Stimulated activated CD4-positive, alpha-beta T cell treated with anti-CD3 and anti-CD28 coated beads, Interleukin-4, amount 100 ng/mL, for 4 hours (primary cell): ENCODE measurements at places on chromosomes 4 and X.

- DNase-seq = no peak
These were observed 249.3 kb downstream of the CHIC1 start for GRCh38 chrX:73812256-73812655.

DNA sequence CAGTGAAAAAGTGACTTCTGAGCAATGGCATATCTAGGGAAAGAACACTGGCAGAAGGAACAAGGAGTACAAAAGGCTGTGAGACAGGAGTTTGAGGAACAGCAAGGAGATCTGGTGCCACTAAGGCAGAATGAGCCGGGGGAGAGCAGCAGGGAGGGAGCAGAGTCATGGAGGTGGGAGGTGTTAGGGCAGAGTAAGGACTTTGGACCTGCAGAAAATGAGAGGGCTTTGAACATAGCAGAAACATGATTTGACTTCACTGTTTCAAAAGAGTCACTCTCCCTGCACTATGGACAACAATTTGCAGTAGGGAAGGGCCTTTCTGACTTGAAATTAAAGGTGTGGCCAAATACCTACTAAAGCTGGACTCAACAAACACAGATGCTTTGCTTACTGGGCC lies 356.2 kb downstream of the ADGRL3 start:
- DNase-seq = no peak

- no peak for DNase-seq
These were observed 137.9 kb downstream of the GRIA2 start for GRCh38 chr4:157358439-157358838.

GRCh38 chrX:10512258-10512657 lies 108.1 kb downstream of the MID1 start:
- DNase-seq = no peak

GRCh38 chr4:153962311-153963039 lies 173.6 kb upstream of the SFRP2 start:
- DNase-seq = peak; percentile 8

DNA sequence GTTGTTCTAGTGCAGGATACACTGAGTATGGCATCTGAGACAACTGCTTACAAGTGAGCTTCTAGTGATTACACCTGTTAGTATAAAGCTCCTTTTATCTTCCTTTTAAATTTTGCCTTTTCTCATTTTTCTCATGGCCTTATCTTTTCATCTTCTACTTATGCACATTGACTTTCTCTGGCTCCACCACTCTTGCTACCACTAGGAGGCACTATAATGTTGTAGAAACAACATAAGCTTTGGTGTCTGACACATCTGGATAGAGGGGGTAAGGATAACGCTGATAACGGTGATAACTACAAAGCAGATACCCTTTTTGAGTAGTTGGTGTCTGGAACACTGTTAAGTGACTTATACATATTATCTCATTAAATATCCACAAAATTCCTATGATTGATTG lies 187.4 kb upstream of the TEX13C start:
- DNase-seq = no peak

GRCh38 chr4:663438-664428 lies 10.3 kb downstream of the ATP5ME start:
- peak; percentile 75 for DNase-seq

DNA sequence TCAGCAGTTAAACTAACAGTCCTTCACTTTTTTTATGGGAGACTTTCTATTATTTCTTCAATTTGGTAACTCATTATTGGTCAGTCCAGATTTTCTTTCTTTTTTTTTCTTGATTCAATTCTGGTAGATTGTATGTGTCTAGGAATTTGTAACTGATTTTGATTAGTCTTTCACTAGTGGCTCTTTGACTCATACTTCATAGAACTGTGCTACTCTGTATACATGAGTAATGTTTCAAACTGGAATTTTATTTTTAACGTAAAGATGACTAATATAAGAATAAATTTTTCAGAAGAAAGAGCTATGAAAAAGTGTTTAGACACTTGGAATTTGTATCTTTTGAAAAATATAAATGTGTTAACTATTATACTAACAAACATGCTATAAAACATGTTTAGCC lies 813.0 kb downstream of the TRAM1L1 start:
- no peak for DNase-seq

- DNase-seq = no peak
These were observed 720.9 kb downstream of the RAPGEF2 start for GRCh38 chr4:159823743-159824142.

DNA sequence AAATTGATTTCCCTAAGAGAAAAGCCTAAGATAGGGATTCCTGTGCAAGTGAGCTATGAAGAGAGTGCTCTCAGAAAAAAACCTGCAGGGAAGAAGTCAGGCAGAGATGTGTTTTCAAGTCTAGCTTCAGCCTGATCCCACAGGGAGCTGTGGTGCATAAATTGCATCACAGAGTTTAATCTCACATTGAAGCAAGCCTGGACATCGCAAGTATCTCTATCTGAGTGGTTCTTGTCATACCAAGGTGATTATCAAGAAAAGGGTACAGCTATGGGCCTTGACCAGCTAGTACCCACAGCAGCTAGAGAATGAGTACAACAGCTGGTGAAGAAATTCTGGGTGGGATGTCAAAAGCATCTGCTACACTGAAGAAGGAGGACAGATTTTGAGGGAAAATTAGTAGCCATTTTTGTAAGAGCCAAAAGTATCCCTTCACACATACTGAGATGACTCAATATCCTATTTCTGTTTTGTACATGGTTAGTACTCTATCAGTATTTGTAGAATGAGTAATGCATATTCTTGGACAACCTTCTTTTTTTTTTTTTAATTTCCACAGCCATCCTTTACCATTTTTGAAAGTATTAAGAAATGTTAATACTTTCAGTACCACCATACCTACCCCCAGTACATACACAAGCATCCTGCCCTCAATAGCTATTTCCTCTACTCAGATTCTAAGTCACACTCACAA lies 708.9 kb downstream of the IL1RAPL1 start:
- DNase-seq = no peak

DNA sequence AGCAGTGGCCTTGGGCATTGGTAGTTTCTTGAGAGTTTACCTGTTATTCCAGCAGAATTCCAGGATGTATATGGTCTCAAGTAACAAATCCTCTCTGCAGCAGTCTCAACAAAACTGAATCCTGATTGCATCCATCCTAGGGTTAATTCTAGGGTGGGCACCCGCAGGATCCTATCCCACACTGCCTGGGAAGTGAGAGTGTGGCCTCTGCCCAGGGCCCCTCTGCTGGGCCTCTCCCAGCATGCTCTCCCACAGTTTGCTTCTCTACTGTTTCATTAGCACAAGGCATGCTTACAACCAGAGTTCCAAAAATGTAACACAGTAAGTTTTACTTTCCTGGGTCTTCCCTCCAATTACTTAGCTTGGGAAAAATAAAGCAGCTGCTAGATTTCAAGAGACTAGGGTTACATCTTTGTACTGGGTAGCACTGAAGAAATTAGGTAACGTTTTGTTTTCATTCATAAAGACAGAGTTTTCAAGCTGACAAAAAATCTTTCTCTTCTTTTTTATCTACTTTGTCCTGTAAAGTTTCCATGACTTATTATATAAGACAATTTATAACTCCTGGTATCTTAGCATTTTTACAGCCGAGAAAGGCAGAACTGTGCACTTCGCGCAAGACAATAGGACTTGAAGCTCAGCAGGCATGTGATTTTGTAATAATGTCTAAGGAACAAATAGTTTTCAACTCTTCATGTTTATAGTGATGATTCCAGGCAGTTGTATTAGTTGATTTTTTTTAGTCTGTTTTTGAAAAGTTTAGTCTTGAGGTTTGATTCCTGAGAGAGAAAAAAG lies 131.2 kb upstream of the PCDH18 start:
- DNase-seq = no peak

- no peak for DNase-seq
These were observed 20.3 kb upstream of the CTBP1 start for GRCh38 chr4:1269209-1269608.

GRCh38 chrX:106599411-106599810 lies 12.4 kb upstream of the RADX start:
- DNase-seq = no peak

GRCh38 chr4:100588076-100588475 lies 70.3 kb upstream of the EMCN start:
- DNase-seq = no peak

GRCh38 chrX:55908661-55909212 lies 191.2 kb downstream of the RRAGB start:
- no peak for DNase-seq

- DNase-seq = no peak
These were observed 87.0 kb upstream of the SCOC start for GRCh38 chr4:140286456-140286855.

GRCh38 chr4:76950956-76951671 lies 1.6 kb downstream of the SEPTIN11 start:
- no peak for DNase-seq

- DNase-seq = no peak
These were observed 165.1 kb upstream of the RAI2 start for GRCh38 chrX:18026166-18026565.

GRCh38 chr4:150250998-150251651 lies 172.9 kb downstream of the DCLK2 start:
- no peak for DNase-seq

DNA sequence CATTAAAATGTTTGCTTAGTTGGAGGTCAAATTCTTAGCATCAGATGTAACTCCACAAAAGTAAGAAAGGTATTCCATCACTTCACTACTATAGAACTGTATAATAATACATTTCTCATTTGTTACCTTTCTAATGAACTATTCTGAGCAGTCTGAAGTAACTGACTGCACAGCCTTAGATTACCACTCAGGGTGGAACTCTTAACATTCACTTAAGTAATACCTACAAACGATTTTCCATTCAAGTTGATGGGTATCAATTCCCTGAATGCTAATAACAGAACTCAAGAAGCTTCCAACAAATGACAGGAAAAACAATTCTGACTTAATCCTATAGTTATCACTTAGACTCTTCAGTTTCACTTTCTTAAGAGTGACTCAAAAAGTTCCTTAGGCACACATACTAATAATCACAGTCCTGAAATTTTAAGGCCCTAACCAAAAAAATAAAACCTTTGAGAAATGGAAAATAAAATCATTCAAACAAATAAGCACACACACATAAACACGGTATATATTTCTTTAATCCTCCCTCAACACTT lies 20.9 kb downstream of the HNRNPD start:
- no peak for DNase-seq

- DNase-seq = no peak
These were observed 17.6 kb upstream of the CXCL5 start for GRCh38 chr4:74016068-74016467.

- DNase-seq = no peak
These were observed 169.8 kb downstream of the BTC start for GRCh38 chr4:74624351-74625151.

DNA sequence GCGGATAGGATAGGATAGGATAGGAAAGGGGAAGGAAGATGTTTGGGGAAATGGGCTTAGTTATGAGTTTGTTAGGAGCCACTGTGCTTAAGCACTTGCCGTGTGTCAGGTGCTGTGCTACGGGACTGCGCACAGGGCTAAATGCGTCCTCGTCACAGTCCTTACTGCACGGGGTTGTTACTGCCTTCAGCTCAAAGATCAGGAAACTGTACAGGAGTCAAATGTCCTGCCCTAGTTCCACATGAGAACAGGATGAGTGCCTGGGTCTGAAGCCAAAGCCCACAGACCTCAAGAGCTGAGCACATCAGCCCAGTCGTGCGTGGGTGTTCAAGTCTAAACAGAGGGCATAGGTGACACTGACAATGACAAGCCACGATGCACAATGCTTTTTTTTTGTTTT lies 15.0 kb downstream of the ACSL1 start:
- DNase-seq = no peak

GRCh38 chrX:5829060-5829459 lies 399.6 kb downstream of the NLGN4X start:
- DNase-seq = no peak

- no peak for DNase-seq
These were observed 26.7 kb upstream of the BMP2K start for GRCh38 chr4:78749258-78749971.

GRCh38 chr4:123741906-123742305 lies 345.3 kb downstream of the SPRY1 start:
- no peak for DNase-seq

DNA sequence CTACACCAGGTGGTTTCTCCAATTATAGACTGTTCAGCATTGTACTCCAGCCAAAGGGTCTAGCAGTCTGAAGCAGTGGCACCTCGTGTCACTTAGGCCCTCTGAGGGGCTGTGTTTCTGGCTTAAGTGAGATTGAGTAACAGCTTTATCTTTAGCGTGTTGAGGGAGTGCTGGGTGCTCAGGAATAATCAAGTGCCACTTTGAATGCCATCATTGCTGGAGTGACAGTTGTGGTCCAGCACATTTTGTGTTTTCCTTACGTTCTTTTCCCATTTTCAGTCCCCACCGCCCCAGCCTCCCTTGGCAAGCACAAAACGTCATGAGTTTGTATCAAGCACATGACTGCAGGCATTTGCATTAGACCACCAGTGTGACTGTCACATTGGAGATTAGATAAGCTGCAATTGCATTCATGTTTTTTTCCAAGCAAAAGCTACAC lies 58.7 kb downstream of the FNIP2 start:
- no peak for DNase-seq

GRCh38 chr4:86981789-86982188 lies 47.0 kb downstream of the AFF1 start:
- DNase-seq = no peak

GRCh38 chr4:48027653-48028052 lies 11.1 kb downstream of the NIPAL1 start:
- DNase-seq = no peak

DNA sequence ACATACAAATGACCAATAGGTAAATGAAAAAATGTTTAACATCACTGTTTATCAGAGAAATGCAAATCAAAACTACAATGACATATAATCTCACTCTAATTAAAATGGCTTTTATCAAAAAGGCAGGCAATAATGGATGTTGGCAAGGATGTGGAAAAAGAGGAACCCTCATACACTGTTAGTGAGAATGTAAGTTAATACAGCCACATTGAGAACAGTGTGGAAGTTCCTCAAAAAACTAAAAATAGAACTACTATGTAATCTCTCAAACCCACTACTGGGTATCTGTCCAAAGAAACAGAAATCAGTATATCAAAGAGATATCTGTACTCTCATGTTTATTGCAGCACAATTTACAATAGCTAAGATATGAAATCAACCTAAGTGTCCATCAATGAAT lies 165.9 kb upstream of the HHIP start:
- no peak for DNase-seq

DNA sequence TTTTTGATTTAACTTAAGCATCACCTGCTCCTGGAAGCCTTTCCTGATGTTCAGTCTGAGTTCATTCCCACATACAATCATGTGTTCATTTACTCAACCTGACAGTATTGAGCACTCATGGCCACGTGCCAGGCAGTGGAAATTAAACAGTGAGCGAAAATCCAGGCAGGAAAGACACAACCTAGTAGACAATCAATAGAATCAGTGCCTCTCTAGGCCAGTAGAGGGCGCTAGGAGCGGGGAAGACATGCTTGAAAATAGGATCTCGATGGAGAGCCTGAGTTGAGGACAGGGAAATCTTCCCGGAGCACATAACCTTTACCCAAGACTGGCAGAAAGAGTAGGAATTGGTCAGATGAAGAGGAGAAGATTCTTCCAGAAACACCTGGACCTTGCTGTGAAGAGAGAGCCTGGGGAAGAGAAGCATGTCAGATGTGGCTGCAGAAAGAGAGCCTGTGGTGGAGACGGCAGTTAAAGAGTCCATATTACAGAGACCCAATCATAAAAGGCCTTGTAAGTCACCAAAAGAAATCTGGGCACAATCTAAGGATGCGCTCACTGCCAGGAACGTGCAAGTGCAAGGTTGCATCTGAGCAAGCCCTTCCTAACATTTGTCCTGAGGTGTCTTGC lies 103.5 kb downstream of the LDB2 start:
- peak; percentile 13 for DNase-seq
